ENCODE measurements at places on chromosomes 16 and 17.

DNA sequence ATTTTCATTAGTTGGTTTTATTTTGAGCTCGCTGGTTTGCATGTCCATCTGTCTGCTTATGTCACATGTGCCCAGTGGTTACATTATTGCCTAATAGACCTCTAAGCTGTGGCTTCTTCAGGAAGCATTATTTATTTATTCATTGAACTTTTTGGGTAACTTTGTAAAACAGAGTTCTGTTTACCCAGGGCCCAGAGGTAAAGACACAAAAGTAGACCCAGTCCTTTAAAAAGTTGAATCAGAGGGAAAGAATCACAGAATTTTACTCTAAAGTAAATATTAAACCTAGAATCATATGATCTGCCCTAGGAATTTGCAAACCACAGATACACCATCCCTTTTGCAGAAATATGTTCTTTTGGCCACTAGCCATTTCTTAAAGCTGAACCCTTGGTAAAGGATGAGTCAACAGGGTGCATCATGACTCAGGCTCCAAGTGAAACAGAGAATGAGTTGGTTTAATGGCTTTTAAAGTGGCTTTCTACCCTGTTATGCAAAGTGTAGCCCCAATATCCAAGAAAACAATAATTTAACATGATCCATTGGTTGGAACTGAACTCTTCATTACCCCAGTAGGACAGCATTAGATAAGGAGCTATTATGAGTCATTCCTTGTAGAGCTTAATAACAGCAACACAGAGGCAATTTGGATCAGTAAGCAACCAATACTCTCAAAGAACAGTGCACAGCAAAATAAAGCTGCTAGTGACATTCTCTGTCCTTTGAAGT is 236.3 kb downstream of the KCNJ2 start:
- no peak for DNase-seq

DNA sequence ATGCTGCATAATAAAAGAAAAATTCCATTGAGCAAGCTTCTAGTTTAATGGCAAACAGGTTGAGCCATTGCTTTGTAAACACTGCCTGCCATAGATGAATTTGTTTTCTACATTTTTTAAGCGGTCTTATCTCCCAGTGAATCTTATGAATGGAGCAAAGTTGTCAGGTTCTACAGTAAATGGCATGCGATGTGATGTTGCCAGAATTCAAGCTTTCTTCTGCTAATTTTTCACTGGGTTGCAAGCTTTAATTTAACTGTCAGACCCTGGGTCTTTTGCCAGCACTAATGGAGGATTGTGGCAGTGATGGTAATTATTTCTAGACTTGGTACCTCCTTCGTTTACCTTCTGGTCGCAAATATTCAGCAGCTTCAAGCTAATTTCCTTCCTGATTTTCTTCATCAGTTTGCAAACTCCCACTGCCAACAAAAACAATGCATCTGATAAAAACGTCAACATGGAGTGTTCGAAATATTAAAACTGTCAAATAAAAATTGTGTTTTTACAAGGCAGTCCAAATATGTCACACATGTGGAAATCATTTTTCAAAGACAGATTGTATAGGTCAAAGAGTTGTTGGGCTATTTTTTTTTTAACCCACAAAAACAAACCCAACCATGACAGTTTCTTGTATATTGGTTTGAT is 274.2 kb upstream of the ERCC4 start:
- no peak for DNase-seq

DNA sequence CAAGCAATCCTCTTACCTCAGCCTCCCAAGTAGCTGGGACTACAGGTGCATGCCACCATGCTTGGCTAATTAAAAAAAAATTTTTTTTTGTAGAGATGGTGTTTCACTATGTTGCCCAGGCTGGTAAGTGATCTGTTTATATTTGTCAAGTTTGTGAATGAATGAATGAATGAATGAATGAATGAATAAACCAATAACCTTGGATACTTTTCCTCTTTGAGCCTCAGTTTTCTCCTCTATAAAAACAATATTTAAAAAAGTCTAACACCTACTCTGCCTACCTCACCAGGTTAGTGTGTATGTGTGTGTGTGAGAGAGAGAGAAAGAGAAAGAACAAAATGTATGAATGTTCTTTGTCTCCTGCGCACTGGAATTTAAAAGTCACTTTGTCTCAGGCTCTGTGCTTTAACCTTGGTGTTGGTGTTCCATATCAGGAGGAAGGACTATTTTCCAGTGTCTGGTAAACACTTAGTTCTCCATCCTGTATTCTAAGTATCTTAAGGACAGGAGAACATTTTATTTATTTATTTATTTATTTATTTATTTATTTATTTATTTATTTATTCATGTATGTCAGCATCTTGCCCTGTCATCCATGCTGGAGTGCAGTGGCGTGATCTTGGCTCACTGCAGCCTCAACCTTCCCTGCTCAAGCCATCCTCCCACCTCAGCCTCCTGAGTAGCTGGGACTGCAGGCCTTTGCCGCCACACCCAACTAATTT is 27.1 kb downstream of the CHD9 start:
- DNase-seq: no peak

- no peak for DNase-seq
Measured at GRCh38 chr17:48420823-48421222, 9.2 kb downstream of the SKAP1 start.

- DNase-seq: no peak
Measured at GRCh38 chr17:46876353-46876887, 25.0 kb downstream of the WNT9B start.

DNA sequence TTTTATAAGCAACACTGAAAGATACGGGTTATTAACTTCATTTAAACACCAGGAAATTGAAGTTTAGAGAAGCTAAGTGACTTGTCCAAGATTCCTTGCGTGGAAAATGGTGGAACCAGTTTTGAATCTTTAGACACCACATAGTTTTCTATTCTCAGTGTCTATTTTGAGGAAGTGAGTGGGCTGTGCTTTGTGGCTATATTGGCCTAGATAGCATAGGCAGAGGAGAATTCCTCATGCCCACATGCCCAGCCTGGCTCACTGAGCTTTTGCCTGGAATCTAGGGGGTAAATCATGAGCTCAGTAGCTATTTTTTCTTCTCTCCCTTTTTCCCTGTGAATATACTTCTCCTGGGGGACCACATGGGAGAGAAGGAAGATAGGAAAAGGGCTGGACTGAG is 431.3 kb downstream of the HS3ST3B1 start:
- no peak for DNase-seq

Measured in NCI-H1417 treated with DMSO at 0.1 percent for 48 hours (cell line).